KG1 (cell line): ENCODE measurements at places on chromosomes 7 and 10.

DNA sequence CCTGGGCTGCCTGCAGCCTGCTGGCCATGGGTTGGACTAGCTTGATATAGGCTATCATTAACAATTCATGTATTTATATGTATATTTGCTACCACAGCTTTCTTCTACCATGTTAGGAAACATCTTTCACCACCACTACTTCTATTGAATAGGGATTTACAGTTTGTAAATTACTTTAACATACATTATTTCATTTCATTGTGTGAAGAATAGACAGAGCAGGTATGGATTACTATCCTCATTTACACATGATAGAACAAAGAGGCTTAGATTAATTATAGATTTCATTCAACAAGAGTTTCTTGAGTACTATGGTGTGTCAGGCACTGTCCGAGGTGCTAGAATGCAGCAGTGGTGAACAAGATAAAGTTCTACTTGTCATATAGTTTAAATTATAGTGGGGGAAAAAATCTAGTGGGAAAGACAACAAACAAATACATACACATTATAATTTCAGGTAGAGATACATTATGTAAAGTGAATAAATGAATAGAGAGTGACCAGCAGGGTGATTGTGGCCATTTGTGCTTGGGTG, 20.6 kb downstream of the VTI1A start:
- DNase-seq = no peak

- no peak for DNase-seq
These were observed 393.0 kb downstream of the NRG3 start for GRCh38 chr10:82267960-82268359.

- DNase-seq = no peak
These were observed 27.8 kb upstream of the APBB1IP start for GRCh38 chr10:26410356-26410755.

GRCh38 chr7:43834463-43835251, 34.7 kb downstream of the MRPS24 start:
- DNase-seq = no peak

DNA sequence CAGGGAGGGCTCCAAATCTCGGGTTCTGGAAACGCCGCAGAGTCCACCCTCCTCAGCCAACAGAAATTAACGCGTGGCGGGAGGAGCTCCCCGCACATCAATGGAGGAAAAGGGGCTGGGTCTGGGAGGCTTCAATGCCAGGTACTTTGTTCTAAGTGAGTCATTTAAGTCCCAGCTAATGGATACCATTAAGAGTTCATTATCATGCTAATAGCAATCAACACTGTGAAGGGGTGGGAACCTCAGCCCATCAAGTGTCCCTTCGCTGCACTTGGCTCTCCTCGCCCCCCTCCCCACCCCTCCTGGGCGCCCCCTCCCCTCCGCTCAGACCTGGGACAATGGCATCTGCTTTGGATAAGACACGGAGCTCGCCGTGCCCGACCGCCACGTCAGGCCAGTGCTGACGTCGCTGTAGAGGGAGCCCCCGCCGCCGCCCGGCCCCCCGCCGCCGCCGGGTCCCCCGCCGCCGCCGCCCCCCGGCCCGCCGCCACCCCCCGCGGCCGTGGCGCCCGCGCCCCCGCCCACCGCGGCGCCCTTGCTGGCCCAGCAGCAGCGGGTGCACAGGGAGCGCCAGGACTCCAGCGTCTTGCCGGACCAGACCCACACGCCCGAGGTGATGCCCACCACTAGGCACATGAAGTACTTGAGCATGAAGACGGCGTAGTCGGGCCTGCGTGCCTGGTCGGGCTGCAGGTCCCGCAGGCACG, 2.9 kb downstream of the FZD8 start:
- DNase-seq = no peak

DNA sequence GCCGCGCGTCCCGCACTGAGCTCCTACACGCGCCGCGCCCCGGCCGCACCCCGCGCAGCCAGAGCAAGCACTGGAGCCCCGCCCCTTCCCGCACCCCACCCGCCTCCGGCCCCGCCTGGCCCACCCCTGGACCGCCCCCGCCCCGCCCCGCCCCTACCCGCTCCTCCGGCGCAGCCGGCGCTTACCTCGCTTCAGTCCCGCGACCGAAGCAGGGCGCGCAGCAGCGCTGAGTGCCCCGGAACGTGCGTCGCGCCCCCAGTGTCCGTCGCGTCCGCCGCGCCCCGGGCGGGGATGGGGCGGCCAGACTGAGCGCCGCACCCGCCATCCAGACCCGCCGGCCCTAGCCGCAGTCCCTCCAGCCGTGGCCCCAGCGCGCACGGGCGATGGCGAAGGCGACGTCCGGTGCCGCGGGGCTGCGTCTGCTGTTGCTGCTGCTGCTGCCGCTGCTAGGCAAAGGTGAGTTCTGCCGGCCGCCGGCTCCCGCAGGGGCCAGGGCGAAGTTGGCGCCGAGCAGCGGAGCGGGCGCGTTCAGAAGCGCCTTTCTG, at the start of gene RET:
Gene RET (plus strand): TSS at position 194 of the 545 bp plus-strand sequence. CDS start 190 bp downstream, at position 384.
- no peak for DNase-seq

DNA sequence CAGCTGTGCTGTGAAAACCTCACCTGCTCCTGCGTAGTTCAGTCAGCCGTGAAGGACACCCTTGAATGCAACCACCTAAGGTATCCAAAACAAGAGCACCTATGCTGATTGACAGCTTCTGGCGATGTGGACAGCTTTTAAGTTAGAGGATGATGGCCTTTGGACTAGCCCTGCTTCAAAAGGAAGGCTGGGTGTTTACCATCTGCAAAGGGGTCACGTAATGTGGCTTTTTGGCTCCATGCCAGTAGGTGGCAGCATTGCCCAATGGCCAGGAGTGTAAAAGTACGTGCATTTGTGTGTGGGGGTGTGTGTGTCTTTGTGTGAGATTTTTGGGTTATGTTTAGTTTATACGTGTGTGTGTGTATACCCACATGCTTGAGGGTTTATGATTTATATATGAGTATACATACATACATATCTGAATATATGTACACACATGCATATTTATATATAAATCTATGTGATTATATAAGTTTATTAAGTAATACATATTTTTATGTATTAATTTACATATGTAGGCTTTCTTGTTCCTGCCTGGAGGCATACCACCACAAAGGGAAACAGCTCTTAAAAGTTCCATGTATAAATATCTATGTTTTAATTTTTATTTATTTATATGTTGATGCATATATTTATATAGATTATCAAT, 236.3 kb upstream of the ANKRD30A start:
- peak; percentile 27 for DNase-seq

- no peak for DNase-seq
These were observed 172.5 kb downstream of the PRKAG2 start for GRCh38 chr7:151704299-151704959.

- DNase-seq = no peak
These were observed 143.5 kb upstream of the GHITM start for GRCh38 chr10:83995738-83996331.

DNA sequence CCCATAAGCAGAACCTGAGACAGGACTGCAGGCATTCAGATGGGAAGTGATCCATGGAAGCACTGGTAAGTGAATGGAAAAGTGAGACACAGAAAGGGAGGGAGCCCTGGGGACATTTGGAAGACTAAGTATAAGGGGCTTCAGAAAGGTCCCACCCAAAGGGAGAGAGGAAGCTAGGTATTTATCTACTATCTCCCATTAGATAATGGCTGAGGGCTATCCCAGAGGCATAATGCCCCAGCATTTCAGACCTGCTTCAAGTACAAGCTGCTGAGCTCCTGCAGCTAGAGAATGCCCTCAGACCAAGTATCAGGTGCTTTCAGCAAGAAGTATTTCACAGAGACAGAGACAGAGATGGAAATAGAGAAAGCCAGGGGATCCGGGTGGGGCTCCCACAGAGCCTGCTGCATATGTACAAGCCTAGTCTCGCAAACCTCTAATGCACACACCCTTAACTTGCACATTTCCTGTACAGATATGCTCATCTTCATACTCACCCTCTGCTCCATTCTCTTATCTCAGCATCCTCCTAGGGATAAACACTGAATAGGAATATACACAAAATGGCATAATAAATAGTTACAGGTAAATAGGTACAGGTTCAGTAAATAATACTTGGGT, 20.2 kb downstream of the KDM7A start:
- DNase-seq = no peak

DNA sequence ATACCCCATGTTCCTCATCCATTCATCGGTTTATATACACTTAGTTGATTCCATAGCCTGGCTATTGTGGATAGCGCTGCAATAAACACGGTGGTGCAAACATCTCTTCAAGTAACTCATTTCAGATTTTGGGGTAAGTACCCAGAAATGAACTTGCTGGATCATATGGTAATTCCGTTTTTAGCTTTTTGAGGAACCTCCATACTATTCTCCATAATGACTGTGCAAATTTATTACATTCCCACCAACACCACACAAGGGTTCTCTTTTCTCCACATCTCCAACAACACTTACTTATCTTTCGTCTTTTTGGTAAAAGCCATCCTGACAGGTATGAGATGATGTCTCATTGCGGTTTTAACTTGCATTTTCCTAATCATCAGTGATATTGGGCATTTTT, 3.7 kb downstream of the NPFFR1 start:
- no peak for DNase-seq

GRCh38 chr7:151696721-151697514, 177.2 kb upstream of the RHEB start:
- no peak for DNase-seq

GRCh38 chr7:141593134-141593533, 41.9 kb downstream of the AGK start:
- no peak for DNase-seq

DNA sequence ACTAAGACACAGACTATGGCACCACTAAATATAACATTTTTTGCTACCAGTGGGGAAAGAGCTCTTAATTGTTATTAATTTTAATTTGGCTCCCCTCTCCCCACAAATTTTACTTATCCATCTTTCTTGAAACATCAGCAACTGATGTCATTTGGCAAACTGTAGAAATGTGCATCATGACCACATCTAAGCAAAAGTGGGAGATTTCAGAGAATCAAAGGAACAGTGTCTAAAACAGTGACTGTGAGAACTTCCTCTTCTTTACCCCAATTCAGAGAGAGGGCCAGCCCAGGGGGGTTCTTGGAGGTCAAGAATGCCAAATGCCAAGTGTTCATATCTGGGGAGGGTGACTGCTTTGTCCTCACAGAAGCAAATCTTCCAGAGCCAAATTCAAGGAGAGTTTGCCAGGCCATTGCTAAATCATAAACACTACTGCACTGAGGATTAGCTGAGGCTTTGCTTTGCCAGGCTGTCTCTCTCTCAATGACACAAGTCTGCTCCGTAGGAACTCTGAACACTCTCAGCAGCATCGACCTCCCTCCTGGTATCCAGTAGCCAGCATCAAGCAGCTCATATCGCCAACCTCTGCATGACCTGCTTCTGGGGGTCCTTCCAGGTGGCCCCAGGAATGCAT, 65.6 kb downstream of the ITIH5 start:
- no peak for DNase-seq

GRCh38 chr10:79377557-79378382, 30.5 kb downstream of the PPIF start:
- DNase-seq = no peak

DNA sequence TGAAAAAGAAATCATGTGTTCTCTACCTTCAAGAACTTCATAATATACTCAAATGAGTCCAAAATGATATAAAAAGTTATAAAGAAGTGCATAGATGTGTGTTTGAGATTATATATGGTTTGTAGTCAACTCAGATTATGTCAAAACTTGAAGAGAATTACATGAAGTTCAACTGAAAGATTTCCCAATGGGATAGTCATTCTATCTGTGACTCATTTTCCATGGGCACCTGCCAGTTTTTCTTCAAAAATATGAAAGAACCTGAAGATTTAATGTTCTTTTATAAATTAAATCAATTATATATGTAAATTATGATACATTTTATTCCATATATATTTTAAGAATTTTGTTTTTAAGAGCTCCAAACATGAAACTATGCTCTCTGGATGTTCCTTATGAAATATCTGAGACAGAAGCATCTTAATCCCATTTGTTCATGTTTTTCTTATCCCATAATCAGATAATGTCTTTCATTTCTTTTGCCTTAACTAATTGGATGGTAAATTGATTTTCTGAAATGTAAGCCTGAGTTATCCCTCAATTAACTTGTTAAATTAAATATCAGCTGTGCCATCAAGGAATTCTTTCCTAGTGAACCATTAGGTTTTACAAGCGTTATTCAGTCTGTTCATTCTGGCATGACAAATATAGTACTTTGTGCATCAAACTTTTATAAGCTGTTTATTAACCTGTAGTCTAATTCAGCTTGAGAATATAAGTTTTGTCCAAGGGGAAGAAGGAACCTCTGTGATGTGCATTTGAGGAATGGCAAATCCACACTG, 387.1 kb downstream of the IPMK start:
- no peak for DNase-seq

GRCh38 chr7:24888653-24889052, 91.3 kb downstream of the OSBPL3 start:
- no peak for DNase-seq
